ENCODE measurements at places on chromosomes 7 and 10. TPM values are rescaled to one million over a fixed set of nuclear protein-coding genes. Genes with fewer than 3 reads are reported as not detected.

The RADIL gene
- polyA plus RNA-seq = 2.1 TPM

The CYP3A7 gene
- polyA plus RNA-seq = 0.90 TPM

The KIAA1217 gene
- 106 TPM for polyA plus RNA-seq

The INHBA gene
- 5.7 TPM for polyA plus RNA-seq

The MLXIPL gene
- polyA plus RNA-seq = 3.0 TPM

The SMO gene
- 111 TPM for polyA plus RNA-seq

The PNLIP gene
- polyA plus RNA-seq = not detected

The GPR22 gene
- polyA plus RNA-seq = 0.42 TPM

The TRAPPC14 gene
- 27.7 TPM for polyA plus RNA-seq

The MUC3A gene
- polyA plus RNA-seq = 0.60 TPM

The C10orf105 gene
- 0.16 TPM for polyA plus RNA-seq

The ZNF425 gene
- polyA plus RNA-seq = 7.3 TPM

The ANKMY2 gene
- 27.5 TPM for polyA plus RNA-seq

The TMEM229A gene
- polyA plus RNA-seq = 0.14 TPM

The COL1A2 gene
- polyA plus RNA-seq = 631 TPM

The INMT gene
- 2.5 TPM for polyA plus RNA-seq

The GPRIN2 gene
- 4.4 TPM for polyA plus RNA-seq

The ADAM8 gene
- 4.1 TPM for polyA plus RNA-seq

The ARHGEF35 gene
- 20.7 TPM for polyA plus RNA-seq

The PLEKHS1 gene
- polyA plus RNA-seq = 0.13 TPM

The SEMA3E gene
- polyA plus RNA-seq = 1.2 TPM

The DNAJC2 gene
- 50.7 TPM for polyA plus RNA-seq

The HPS1 gene
- polyA plus RNA-seq = 34.7 TPM

The DYNC1I1 gene
- 0.74 TPM for polyA plus RNA-seq

The SPDYE6 gene
- polyA plus RNA-seq = 0.65 TPM

The SEC24C gene
- 62.9 TPM for polyA plus RNA-seq

The AGK gene
- polyA plus RNA-seq = 39.4 TPM

The GDF2 gene
- polyA plus RNA-seq = not detected

The MMP21 gene
- polyA plus RNA-seq = 0.27 TPM

The METTL27 gene
- 12.2 TPM for polyA plus RNA-seq

The PRKAR2B gene
- 39.0 TPM for polyA plus RNA-seq

The OR2A12 gene
- not detected for polyA plus RNA-seq

The SYT15 gene
- 12.0 TPM for polyA plus RNA-seq

The PNLIPRP3 gene
- not detected for polyA plus RNA-seq

The ANKRD30A gene
- polyA plus RNA-seq = not detected

The ATP6V0A4 gene
- polyA plus RNA-seq = 70.2 TPM

The SEMA3D gene
- polyA plus RNA-seq = 39.8 TPM

The GTF2IRD2 gene
- polyA plus RNA-seq = 54.3 TPM

The PDE1C gene
- 3.3 TPM for polyA plus RNA-seq

The LRRC17 gene
- 60.8 TPM for polyA plus RNA-seq

The TUBAL3 gene
- polyA plus RNA-seq = 0.59 TPM

The UNCX gene
- 6.6 TPM for polyA plus RNA-seq

The EN2 gene
- polyA plus RNA-seq = 0.24 TPM

The ACSM6 gene
- polyA plus RNA-seq = 0.47 TPM

The TBC1D12 gene
- 18.8 TPM for polyA plus RNA-seq

The C7orf57 gene
- polyA plus RNA-seq = 0.68 TPM

The CYP3A4 gene
- 0.20 TPM for polyA plus RNA-seq

The POU6F2 gene
- polyA plus RNA-seq = 0.07 TPM

The ANXA8L1 gene
- 0.43 TPM for polyA plus RNA-seq

Data from left renal cortex interstitium (tissue), 4 donors.